ENCODE measurements at places on chromosomes 6 and 20.

- no peak for DNase-seq
Measured at GRCh38 chr6:112382778-112383177, 35.6 kb downstream of the RFPL4B start.

- DNase-seq = no peak
Measured at GRCh38 chr6:160007611-160008010, 38.7 kb downstream of the IGF2R start.

DNA sequence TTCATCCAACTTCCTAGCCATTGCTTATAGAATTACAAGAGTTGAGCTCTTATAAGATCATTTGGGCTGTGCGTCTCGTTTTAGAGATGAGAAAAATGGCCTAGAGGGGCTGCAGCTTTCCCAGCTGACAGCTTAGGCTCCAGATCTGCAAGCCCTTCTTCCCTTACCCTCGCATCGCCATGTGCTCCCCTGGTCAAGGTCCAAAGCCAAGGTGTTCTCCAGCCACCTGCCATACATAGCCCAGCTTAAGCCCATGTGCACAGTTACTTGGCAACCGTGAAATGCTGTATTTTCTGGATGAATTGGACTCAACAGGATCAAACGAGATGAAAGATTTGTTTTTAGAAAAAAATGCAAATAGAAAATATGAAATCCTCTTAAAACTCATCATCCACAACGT is 7.9 kb downstream of the MAP3K4 start:
- DNase-seq = no peak

- no peak for DNase-seq
Measured at GRCh38 chr6:299104-299980, 7.1 kb downstream of the DUSP22 start.

GRCh38 chr6:8855411-8855810 is 420.1 kb upstream of the SLC35B3 start:
- no peak for DNase-seq

- no peak for DNase-seq
Measured at GRCh38 chr6:88165844-88166492, at the start of gene CNR1. Gene CNR1 (minus strand): TSS chr6:88166347. CDS start chr6:88145274, 21,073 bp downstream.

GRCh38 chr6:129717277-129717676 is 7.3 kb upstream of the ARHGAP18 start:
- no peak for DNase-seq

- no peak for DNase-seq
Measured at GRCh38 chr6:35892482-35892881, 28.4 kb downstream of the SRPK1 start.

DNA sequence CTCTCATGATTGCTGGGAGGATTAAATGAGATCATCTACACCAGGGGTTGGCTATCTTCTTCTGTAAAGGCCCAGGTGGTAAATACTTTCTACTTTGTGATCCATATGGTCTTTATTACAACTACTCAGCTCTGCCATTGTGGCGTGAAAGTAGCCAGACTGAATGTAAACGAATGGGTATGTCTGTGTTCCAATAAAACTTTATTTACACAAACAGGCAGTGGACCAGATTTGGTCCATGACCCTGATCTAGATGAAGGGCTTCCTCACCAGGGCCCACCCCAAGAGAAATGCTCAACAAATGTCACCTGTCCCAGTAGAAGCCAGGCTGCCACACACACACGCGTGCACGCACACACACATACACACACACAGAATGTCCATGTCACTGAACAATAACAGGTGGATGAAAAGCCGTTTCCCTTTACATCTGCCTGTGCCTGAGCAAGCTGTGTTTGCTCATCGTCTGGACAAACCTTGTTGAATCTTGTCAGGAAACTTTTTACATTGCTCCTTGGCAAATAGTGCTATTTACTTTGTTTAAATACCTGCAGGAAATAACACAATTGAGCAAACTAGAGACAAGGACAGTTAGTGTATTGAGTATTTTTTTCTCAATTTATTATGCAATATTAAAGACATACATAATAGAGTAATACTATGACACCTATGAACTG is 114.3 kb downstream of the EYA2 start:
- DNase-seq = no peak

DNA sequence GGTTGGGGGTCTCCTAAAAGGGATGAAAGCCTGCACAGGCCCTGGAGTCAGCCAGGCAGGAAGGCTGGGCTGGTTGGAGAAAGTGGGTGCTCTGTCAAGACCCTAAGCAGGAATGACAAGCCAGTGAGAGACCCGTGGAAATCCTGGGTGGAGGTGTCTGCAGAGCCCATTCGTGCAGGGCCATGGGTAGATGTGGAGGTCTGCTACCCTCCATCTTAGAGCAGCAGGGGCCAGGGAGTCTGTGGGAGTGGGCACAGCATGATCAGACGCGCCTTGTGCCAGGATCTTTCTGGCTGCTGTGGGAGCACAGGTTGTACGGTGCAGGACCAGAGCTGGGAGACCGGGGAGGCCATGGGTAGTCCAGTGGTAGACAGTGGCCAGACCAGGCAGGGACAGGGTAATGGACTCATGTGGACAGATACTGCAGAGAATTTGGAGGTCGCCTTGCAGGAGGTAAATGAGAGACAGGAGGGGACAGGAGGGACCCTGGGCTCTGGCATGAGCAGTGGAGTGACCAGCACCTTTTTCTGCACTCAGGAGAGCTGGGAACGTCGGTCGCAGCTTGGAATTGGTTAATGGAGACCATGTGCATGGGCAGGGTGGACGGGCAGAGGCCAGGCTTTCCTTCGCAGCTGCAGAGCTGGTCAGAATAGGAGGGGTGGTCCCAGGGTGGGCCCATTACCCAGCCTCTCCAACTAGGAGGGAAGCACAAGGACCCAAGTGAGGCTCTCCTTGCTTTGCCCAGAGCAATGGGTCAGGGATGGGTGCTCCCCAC is 203.5 kb upstream of the PMEPA1 start:
- no peak for DNase-seq

- no peak for DNase-seq
Measured at GRCh38 chr6:14476793-14477531, 359.4 kb downstream of the CD83 start.

- no peak for DNase-seq
Measured at GRCh38 chr20:13355941-13356486, 134.9 kb downstream of the ISM1 start.

DNA sequence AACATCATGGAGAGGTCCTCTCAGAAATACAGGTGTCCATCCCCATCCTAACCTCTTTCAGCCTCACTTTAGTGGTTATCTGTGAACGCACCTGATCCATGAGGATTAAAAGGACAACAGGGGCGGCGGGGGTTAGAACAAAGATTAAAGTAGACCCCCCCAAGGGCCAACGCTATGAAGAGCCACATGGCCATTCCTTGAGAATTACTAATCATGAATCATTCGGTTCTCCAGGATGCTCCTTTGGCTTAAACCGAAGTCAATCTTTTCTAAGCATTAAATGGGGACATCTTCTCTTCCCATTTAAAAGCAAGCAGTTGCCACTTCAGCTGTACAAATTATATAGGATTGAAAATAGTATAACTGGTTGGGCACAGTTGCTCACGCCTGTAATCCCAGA is 212.4 kb downstream of the GMPR start:
- DNase-seq = no peak
